BJ (cell line): ENCODE measurements at places on chromosomes 11 and 22. TPM values are rescaled to one million over a fixed set of nuclear protein-coding genes. Genes with fewer than 3 reads are reported as not detected.

- DNase-seq = no peak
These were observed 215.1 kb downstream of the PGR start for GRCh38 chr11:100914415-100915110.

DNA sequence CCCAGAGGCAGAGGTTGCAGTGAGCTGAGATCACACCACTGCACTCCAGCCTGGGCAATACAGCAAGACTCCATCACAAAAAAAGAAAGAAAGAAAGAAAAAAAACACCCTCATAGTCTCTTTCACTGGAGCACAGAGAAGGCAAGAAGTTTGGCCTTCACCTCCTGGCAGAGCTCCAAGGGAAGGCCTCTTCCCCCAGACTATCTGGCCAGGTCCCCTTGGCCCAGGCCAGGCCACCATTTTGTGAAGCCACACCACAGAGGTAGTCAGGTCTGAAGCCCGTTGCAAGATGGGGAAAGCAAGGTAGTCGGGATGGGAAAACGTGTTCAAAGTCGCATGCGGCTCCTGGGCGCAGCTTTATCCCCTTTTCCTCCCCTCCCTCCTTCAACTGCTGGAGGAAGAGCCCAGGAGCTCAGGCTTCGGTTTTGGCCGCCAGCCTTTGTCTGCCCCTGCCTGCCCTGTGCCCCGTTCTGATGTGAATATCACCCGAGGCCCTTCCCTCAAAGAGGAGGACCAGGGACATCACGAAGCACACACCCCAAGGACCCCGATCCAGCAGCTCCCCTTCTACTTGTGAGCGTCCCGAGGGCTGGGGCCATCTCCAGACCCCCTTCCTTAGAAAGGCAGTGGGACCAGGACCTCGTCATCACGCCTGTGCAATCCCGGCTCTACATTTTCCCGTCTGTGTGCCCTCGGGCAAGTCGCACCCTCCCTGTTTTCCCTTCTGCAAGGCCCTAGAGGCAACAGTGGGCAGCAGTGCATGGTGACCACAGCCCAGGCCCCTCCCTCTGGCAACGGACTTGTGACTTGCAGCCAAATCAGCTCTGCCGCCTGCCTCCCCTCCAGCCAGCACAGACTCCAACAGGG lies 17.7 kb downstream of the CABP7 start:
- DNase-seq = no peak

- no peak for DNase-seq
These were observed 26.1 kb upstream of the SMIM38 start for GRCh38 chr11:69129647-69130046.

DNA sequence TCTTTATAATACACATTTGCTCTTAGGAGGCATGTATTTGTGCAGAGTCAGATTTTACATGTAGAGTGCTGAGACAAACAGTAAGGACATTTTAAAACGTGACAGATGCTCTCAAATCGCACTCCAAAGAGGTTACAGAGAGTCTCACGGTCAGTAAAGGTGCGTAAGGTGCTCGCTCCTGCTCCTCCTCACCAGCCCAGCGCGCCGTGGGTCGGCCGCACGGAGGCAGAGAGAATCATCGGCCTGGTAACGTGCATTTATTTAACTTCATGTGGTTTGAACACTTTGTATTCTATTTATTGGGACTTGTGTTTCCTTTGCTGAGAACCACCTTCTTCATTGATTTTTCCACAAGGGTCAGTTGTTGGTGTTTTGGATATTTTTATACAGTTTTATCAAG lies 900.1 kb downstream of the BRD1 start:
- DNase-seq = no peak

GRCh38 chr22:38207898-38208432 lies 6.2 kb downstream of the MAFF start:
- DNase-seq = no peak

GRCh38 chr22:21916309-21916918 lies 36.2 kb downstream of the PPM1F start:
- no peak for DNase-seq

GRCh38 chr22:38823637-38824036 lies 20.2 kb downstream of the NPTXR start:
- DNase-seq = no peak

The KRTAP5-2 gene
- not detected in 2 replicates for polyA plus RNA-seq

The FAM111B gene
- polyA plus RNA-seq = 0.76 and 1.9 TPM in 2 replicates

The EP300 gene
- 11.2 and 13.0 TPM in 2 replicates for polyA plus RNA-seq
